PC-3 (cell line): ENCODE measurements at places on chromosomes 5 and 9. TPM values are rescaled to one million over a fixed set of nuclear protein-coding genes. Genes with fewer than 3 reads are reported as not detected.
A peak's percentile ranks its signal among the peaks of the same experiment; 100 is the strongest.

The SOHLH1 gene
- not detected in 2 replicates for total RNA-seq

The SLC36A3 gene
- total RNA-seq: not detected in 2 replicates

- no peak overlapping the region for H3K4me3 ChIP-seq
- H3K36me3 ChIP-seq: no peaks in the 10 kb centered on the region
- H3K27ac ChIP-seq: no peak overlapping the region
Observed at GRCh38 chr5:171315386-171315891, 6.4 kb downstream of the TLX3 start.

- H3K4me1 ChIP-seq: no peaks in the 10 kb centered on the region
- H3K27me3 ChIP-seq: no peaks in the 10 kb centered on the region
- no peak overlapping the region for H3K4me3 ChIP-seq
- H3K36me3 ChIP-seq: no peaks in the 10 kb centered on the region
Observed at GRCh38 chr9:133850161-133850560, 112.0 kb upstream of the SARDH start.

DNA sequence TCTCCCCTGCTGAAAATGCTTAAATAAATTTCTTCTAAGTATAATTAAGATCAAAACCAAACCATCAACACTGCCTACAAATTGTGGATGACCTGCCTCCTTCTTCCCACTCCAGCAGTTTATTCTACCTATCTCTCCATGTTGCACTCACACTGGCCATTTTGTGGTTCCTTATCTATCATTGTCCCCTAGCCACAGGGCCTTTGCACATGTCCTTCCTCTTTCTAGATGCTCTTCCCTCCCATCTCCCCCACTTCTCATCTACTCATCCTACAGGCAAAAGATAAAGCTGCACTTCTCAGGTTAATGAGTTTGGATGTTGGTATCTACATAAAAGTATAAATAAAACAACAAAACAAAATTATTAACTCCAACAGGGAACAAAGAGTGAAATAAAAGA, 70.6 kb upstream of the CCNG1 start:
- H3K27ac ChIP-seq: no peak overlapping the region
- H3K36me3 ChIP-seq: no peaks in the 10 kb centered on the region
- no peak for DNase-seq
- H3K4me3 ChIP-seq: no peak overlapping the region
- peaks cover 23% of the 10 kb centered on the region for H3K4me1 ChIP-seq
- H3K27me3 ChIP-seq: no peaks in the 10 kb centered on the region

DNA sequence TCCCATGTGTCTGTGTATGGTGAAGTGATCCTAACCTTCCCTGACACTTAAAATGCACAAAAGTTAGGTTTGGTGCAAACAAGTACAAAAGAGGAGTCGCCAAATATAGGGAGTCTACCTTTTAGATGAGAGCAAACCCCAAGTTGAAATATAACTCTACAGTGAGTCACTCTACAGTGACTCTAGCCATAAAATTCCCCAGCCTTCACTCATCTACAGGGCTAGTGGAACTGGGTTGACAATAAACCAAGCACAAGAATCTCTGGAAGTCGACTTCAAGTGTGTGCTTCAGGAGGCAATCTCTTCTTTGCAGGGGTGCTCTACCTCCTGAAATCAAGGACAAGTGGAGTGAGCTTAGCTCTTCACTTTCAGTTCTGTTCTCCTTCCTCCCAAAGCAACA, 3.3 kb downstream of the SHISAL2B start:
- H3K27me3 ChIP-seq: no peaks in the 10 kb centered on the region
- DNase-seq: peak; percentile 60
- H3K36me3 ChIP-seq: no peaks in the 10 kb centered on the region; the same call in 1 of the 2 replicates
- peaks cover 9% of the 10 kb centered on the region; the same call in 1 of the 2 replicates for H3K4me1 ChIP-seq
- no peak overlapping the region for H3K27ac ChIP-seq

DNA sequence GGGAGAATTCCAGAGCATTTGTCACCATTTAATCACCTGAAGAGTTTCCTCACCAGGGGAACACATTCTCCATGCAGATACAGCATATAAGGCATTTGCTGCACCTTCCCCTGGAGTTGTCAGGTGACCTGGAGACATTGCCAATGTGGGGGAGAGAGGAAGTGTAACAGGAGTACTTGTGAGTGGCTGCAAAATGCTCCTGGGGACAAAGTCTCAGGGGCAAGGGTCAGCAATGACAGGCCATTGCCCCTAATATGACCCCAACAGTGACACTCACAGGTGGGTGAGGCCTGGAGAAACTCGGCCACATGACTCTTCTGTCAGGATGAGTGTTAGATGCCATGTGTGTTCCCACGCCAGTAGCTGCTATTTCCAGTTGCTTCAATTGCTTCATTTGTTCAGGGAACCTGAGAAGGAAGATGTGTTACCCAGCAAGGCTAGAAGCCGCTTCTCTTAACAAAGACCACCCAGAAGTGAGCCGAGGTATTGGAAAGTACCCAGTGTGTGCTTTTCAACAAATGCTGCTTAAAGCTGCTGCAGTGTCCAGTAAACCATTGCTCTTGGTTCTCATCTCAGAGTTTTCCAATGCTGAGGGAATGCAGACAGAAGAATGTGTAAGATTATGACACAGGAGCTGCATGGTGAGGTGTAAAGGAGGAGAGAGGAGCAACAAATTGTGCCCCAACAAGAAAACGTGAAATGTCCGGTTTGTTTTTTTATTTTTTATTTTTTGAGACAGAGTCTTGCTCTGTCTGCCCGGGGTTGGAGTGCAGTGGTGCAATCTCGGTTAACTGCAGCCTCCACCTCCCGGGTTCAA, 128.2 kb upstream of the SLC44A1 start:
- H3K4me3 ChIP-seq: no peak overlapping the region
- H3K4me1 ChIP-seq: peaks cover 8% of the 10 kb centered on the region; the same call in 1 of the 2 replicates
- no peak for DNase-seq
- no peaks in the 10 kb centered on the region for H3K36me3 ChIP-seq
- H3K27ac ChIP-seq: no peak overlapping the region
- H3K27me3 ChIP-seq: no peaks in the 10 kb centered on the region

DNA sequence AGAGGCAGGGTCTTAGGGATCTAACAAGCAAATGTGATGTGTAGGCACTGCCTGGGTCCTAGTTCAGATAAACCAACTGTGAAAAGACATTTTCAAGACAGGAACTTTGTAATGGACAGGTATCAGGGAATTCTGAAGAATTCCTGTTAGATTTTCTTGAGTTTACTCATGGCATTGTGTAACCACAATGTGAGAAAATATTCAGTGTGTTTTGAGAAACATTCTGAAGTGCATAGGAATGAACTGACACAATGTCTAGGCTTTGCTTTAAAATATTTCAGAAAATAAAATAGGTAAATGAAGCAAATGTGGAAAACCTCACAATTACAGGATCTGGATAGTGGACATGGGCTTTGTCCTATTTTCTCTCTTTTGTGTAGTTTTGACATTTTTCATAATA, 15.2 kb upstream of the AFAP1L1 start:
- no peaks in the 10 kb centered on the region for H3K27me3 ChIP-seq
- no peaks in the 10 kb centered on the region for H3K4me1 ChIP-seq
- no peak overlapping the region for H3K4me3 ChIP-seq
- DNase-seq: no peak
- no peak overlapping the region for H3K27ac ChIP-seq

GRCh38 chr9:128160603-128160987, 530 bp downstream of the BBLN start:
- no peak for DNase-seq
- H3K27me3 ChIP-seq: no peaks in the 10 kb centered on the region
- peaks cover 4% of the 10 kb centered on the region; the same call in 1 of the 2 replicates for H3K36me3 ChIP-seq
- H3K27ac ChIP-seq: no peak overlapping the region

DNA sequence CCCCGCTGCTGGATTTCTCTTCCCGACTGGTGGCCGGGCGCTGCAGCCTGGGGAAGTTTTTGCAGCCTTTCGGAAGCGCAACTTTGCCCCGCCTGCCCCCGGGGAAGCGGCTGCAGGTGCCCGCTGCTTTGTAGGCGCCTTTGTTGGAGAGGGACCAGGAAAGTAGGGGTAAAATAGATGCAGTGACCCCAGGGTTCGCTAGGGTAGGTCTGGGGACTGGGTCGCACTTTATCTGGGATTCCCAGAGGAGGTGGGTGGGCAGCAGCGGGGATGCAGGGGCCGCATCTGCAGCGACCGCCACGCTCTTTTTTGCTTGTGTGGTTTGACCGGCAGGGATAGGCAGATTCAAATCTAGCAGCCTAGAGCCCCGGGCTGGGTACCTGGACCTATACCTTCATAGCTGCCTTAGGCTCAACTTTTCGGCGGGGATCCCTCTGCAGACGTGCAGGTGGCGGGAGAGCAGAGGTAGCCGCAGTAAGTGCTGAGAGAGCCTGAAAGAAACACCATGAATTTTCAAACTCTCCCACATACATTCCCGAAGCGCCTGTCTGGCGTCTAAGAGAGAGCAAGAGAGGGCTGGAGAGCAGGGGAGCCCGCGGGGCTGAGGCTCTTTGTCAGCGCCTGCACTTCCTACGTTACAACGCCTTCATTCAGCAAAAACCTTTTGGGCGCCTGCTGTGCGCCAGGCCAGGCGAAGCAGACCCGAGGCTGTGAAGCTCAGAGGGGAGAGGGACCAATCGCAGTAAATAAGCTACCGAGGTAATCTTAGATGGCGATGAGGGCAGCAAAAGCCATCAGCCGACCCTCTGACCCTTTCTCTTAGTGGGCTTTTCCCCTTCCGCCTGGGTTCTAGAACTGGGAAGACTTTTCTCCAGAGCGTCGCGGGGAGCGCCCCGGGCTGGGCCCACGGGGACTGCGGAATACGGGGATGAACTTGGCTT, 642 bp downstream of the SV2C start:
- no peak for DNase-seq
- no peaks in the 10 kb centered on the region for H3K36me3 ChIP-seq
- H3K4me3 ChIP-seq: 0 out of 2 replicates have a peak overlapping the region, but pooled peaks have one; percentile 27
- no peaks in the 10 kb centered on the region for H3K4me1 ChIP-seq
- peaks cover 58% of the 10 kb centered on the region for H3K27me3 ChIP-seq
- H3K27ac ChIP-seq: no peak overlapping the region

- H3K4me1 ChIP-seq: peaks cover 6% of the 10 kb centered on the region; the same call in 1 of the 2 replicates
- H3K27me3 ChIP-seq: no peaks in the 10 kb centered on the region
- no peaks in the 10 kb centered on the region for H3K36me3 ChIP-seq
- no peak for DNase-seq
Observed at GRCh38 chr5:57529864-57530263, 47.3 kb upstream of the ACTBL2 start.
